Activated naive CD8-positive, alpha-beta T cell treated with anti-CD3 and anti-CD28 coated beads for 36 hours (primary cell): ENCODE measurements at places on chromosomes 4 and X. TPM values are rescaled to one million over a fixed set of nuclear protein-coding genes. Genes with fewer than 3 reads are reported as not detected.

Gene UGT2B15
- not detected for total RNA-seq

Gene CAPN6
- not detected for total RNA-seq

Gene FAM9C
- total RNA-seq, result not detected

Gene ARHGEF9
- 13.3 TPM for total RNA-seq

- H3K27ac ChIP-seq, result no peak overlapping the region
- H3K4me1 ChIP-seq, result no peaks in the 10 kb centered on the region
- no peaks in the 10 kb centered on the region for H3K27me3 ChIP-seq
- no peak overlapping the region for H3K4me3 ChIP-seq
- DNase-seq, result no peak
Observed at GRCh38 chr4:136650541-136651277, 881.6 kb downstream of the PCDH18 start.

- H3K4me3 ChIP-seq, result no peak overlapping the region
- no peak for DNase-seq
- no peak overlapping the region for H3K27ac ChIP-seq
- no peaks in the 10 kb centered on the region for H3K36me3 ChIP-seq
- no peaks in the 10 kb centered on the region for H3K4me1 ChIP-seq
- H3K27me3 ChIP-seq, result no peaks in the 10 kb centered on the region
Observed at GRCh38 chrX:110871839-110872238, 76.2 kb upstream of the CHRDL1 start.

GRCh38 chrX:68163441-68163840 lies 269.9 kb downstream of the OPHN1 start:
- no peak overlapping the region for H3K27ac ChIP-seq
- no peaks in the 10 kb centered on the region for H3K36me3 ChIP-seq
- H3K4me3 ChIP-seq, result no peak overlapping the region
- no peaks in the 10 kb centered on the region for H3K4me1 ChIP-seq

- H3K27ac ChIP-seq, result no peak overlapping the region
- H3K36me3 ChIP-seq, result no peaks in the 10 kb centered on the region
- DNase-seq, result no peak
- no peak overlapping the region for H3K4me3 ChIP-seq
- no peaks in the 10 kb centered on the region for H3K4me1 ChIP-seq
Observed at GRCh38 chr4:177001271-177002175, 208.8 kb upstream of the VEGFC start.

GRCh38 chr4:1237981-1238675 lies 10.8 kb downstream of the CTBP1 start:
- no peak for DNase-seq
- peaks cover 9% of the 10 kb centered on the region for H3K4me1 ChIP-seq
- no peak overlapping the region for H3K4me3 ChIP-seq
- H3K27ac ChIP-seq, result no peak overlapping the region
- no peaks in the 10 kb centered on the region for H3K27me3 ChIP-seq
- H3K36me3 ChIP-seq, result peaks cover 16% of the 10 kb centered on the region

GRCh38 chr4:39043861-39044363 lies 11.7 kb upstream of the TMEM156 start:
- H3K36me3 ChIP-seq, result peaks cover 4% of the 10 kb centered on the region
- no peak for DNase-seq
- peaks cover 43% of the 10 kb centered on the region for H3K4me1 ChIP-seq

- DNase-seq, result no peak
- H3K27ac ChIP-seq, result no peak overlapping the region
- no peak overlapping the region for H3K4me3 ChIP-seq
- no peaks in the 10 kb centered on the region for H3K27me3 ChIP-seq
- no peaks in the 10 kb centered on the region for H3K4me1 ChIP-seq
Observed at GRCh38 chr4:91764085-91764484, 539.7 kb upstream of the GRID2 start.

GRCh38 chrX:17453788-17454187 lies 78.8 kb downstream of the NHS start:
- no peak overlapping the region for H3K4me3 ChIP-seq

GRCh38 chrX:29528281-29528680 lies 687.1 kb upstream of the MAGEB2 start:
- H3K4me3 ChIP-seq, result no peak overlapping the region
- no peaks in the 10 kb centered on the region for H3K36me3 ChIP-seq
- no peaks in the 10 kb centered on the region for H3K27me3 ChIP-seq
- DNase-seq, result no peak

DNA sequence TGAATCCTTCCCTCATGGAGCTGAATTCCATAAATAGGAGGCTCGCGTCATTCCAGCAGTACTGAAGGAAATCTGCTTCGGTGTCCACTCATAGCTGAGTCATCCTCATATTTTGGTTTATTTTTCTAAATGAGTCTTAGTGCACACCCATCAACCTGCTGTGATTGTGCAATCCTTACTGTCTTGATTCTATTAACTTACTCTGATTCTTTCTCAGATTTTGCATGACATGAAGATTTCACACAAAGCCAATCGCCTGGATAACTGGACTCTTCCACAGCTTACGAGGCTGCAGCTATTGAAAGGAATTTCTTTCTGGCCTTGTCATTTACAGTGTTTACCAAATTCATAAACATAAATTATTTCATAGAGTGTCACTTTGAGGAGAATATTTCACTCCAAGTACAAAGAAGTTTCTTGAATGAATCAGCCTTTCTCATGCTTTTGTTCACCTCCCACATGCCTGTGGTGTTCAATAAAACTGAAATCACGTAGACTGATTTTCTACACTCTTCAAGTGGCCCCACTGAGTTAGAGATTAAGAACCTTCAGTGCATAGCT lies 207.6 kb upstream of the SLITRK2 start:
- no peak overlapping the region for H3K27ac ChIP-seq
- no peaks in the 10 kb centered on the region for H3K36me3 ChIP-seq
- H3K27me3 ChIP-seq, result no peaks in the 10 kb centered on the region
- H3K4me1 ChIP-seq, result no peaks in the 10 kb centered on the region
- no peak overlapping the region for H3K4me3 ChIP-seq

Gene MAGEA10
- total RNA-seq, result not detected

Gene MAGEB10
- not detected for total RNA-seq

DNA sequence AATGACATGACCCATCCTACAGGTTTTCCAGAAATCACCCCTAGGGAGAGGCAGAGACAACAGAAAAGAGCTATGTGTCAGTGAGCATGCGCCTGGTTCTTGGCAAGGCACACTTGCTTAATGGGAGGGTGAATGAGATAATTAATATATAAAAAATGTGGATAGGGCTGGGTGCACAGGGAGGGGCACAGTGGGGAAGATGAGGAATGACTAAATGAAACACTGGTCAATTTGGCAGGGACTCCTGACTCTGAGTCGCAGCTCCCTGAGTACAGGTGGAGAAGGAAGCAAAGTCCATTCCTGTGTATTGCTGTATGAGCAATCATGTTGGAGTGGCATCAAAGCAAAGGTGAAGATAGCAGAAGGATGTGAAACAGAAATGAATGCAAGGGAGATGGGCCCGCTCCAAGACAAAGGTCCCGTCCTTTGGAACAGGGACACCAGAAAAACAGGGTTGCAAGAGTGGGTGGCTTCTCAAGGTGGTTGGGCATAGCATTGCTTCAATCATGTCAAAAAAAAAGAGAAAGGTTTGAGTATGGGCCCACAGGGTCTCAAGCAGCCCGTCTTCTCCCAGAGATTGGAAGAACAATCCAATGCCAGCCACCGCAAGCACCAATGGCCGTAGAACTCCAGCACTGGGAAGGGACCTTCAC lies 278.4 kb upstream of the AGTR2 start:
- H3K4me3 ChIP-seq, result no peak overlapping the region
- no peaks in the 10 kb centered on the region for H3K4me1 ChIP-seq
- H3K27me3 ChIP-seq, result no peaks in the 10 kb centered on the region
- H3K36me3 ChIP-seq, result no peaks in the 10 kb centered on the region

Gene NALF2
- total RNA-seq, result 0.19 TPM

DNA sequence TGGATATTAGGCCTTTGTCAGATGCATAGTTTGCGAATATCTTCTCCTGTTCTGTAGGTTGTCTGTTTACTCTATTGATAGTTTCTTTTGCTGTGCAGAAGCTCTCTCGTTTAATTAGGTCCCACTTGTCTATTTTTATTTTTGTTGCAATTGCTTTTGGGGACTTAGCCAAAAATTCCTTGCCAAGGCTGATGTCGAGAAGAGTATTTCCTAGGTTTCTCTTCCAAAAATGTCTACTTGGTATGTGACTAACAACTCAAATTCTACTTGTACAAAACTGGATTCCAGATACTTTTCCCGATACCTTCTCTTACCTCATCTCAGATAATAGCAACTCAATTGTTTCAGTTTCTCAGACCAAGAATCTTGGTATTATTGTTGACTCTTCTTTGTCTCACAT lies 142.4 kb upstream of the GLRA2 start:
- H3K36me3 ChIP-seq, result no peaks in the 10 kb centered on the region
- no peak for DNase-seq
- H3K27me3 ChIP-seq, result no peaks in the 10 kb centered on the region
- no peak overlapping the region for H3K27ac ChIP-seq
- no peaks in the 10 kb centered on the region for H3K4me1 ChIP-seq

DNA sequence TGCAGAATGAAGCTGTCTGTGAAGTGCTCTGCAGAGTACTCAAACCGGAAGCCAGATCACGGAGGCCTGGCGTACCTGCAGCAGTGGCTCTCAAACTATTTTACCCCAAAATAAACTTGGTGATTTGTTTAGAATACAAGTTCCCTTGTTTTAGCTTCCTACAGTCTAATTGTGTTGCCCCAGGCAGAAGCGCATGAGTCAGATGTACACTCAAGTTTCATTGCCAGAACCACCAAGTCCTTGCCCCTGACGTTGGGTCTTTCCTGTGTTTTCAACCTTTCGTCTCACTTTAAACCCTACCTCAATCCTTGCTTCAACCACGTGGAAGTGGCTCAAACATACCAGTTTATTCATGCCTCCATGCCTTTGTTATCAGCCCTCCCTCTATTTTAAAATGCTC lies 66.2 kb upstream of the SLC7A11 start:
- no peaks in the 10 kb centered on the region for H3K4me1 ChIP-seq
- H3K27ac ChIP-seq, result no peak overlapping the region
- H3K36me3 ChIP-seq, result no peaks in the 10 kb centered on the region
- peaks cover 8% of the 10 kb centered on the region for H3K27me3 ChIP-seq

Gene DRP2
- 0.23 TPM for total RNA-seq

DNA sequence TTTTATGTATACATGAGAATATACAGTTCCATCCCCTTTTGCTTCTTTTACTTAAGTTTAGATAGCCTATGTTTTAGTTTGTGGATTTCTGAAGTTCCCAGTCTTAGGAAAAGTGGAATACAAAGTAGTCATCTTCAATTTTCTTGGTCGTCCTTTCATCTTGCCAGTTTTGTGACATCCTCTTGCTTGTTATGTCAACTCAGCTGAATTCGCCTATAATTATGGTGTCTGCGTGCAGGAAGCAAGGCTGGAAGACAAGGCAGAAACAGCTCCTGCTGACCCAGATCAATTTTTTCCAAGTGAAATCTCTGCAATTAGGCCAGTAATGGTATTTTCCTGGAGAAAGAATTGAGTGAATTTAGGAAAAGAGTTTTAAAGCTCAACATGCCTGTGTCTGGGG lies 28.1 kb upstream of the NYX start:
- H3K4me1 ChIP-seq, result no peaks in the 10 kb centered on the region
- no peak overlapping the region for H3K27ac ChIP-seq
- no peaks in the 10 kb centered on the region for H3K27me3 ChIP-seq
- H3K4me3 ChIP-seq, result no peak overlapping the region
- no peak for DNase-seq

GRCh38 chrX:650811-651210 lies 20.2 kb downstream of the SHOX start:
- no peak for DNase-seq
- no peak overlapping the region for H3K4me3 ChIP-seq
- no peaks in the 10 kb centered on the region for H3K36me3 ChIP-seq
- H3K27ac ChIP-seq, result no peak overlapping the region

Gene HNRNPDL
- 430 TPM for total RNA-seq

- H3K27me3 ChIP-seq, result no peaks in the 10 kb centered on the region
- H3K36me3 ChIP-seq, result no peaks in the 10 kb centered on the region
- no peak overlapping the region for H3K27ac ChIP-seq
Observed at GRCh38 chr4:188688956-188689355, 549.7 kb downstream of the TRIML1 start.

GRCh38 chr4:181569553-181569952 lies 673.6 kb upstream of the TENM3 start:
- H3K36me3 ChIP-seq, result no peaks in the 10 kb centered on the region
- no peaks in the 10 kb centered on the region for H3K27me3 ChIP-seq
- no peak overlapping the region for H3K27ac ChIP-seq

DNA sequence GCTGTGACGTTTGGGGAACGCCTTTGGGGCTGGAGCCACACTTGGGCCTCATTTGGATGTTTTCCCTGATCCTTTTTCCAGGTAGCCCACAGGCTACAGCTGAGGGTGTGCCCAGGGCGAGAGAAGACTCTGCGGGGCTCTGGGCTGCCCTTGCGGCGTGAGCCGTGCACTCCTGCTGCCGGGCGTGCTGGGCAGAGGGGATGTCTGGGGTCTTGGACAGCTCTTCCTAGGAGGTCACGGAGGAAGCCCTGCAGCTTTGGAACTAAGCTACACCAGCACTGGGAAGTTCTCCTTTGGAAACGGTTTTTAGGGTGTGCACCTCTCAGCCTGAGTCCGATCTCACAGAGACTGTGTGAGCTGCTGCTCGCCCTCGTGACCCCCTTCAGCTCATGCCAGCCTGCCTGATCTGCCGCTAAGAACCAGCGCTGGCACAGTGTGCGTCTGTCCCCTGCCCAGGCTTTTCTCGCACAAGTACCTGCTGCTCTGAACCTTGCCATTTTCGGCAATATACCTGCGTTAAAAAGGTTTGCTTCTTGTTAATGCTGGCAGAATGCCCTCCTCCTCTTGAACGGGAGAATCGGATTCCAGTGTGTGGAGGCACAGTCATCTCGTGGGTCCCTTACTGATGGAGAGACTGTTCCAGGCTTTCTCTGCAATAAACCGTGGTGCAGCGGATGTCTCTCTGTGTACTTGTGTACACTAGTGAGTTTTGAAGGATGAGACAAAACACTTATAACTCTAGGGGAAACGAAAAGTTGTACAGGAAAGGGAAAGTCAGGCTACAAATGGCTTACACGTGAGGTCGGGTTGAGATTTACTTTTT lies 14.3 kb downstream of the MSANTD1 start:
- no peaks in the 10 kb centered on the region for H3K27me3 ChIP-seq
- no peak for DNase-seq
- H3K27ac ChIP-seq, result no peak overlapping the region
- H3K4me3 ChIP-seq, result no peak overlapping the region
- H3K36me3 ChIP-seq, result no peaks in the 10 kb centered on the region

Gene AADAT
- total RNA-seq, result not detected
